ENCODE measurements at places on chromosomes 6 and 20.
A peak's percentile ranks its signal among the peaks of the same experiment; 100 is the strongest.

GRCh38 chr6:10951675-10952282 is 64.9 kb downstream of the SYCP2L start:
- H3K4me1 ChIP-seq: no peaks in the 10 kb centered on the region
- no peak for DNase-seq
- H3K4me3 ChIP-seq: no peak overlapping the region
- H3K27ac ChIP-seq: no peak overlapping the region

DNA sequence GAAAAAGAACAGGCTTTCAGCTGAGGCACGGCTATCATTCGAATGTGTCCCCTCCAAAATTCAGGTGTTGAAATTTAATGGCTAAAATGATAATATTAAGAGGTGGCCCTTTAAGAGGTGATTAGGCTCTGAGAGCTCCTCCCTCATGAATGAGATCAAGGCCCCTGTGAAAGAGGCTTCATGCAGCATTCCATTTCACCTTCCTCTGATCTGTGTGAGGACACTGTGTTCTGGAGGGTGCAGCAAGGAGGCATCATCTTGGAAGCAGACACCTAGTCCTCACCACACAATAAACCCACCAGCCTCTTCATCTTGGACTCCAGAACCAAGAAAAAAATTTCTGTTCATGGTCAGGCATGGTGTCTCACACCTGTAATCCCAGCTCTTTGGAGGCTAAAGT is 56.4 kb downstream of the PPP1R14C start:
- H3K4me3 ChIP-seq: no peak overlapping the region
- no peak overlapping the region for H3K27ac ChIP-seq
- no peaks in the 10 kb centered on the region for H3K4me1 ChIP-seq
- H3K27me3 ChIP-seq: peaks cover 8% of the 10 kb centered on the region

GRCh38 chr6:13526727-13527670 is 39.6 kb upstream of the GFOD1 start:
- H3K27me3 ChIP-seq: no peaks in the 10 kb centered on the region
- peak overlapping the region; percentile 76 for H3K27ac ChIP-seq
- DNase-seq: peak; percentile 86
- peaks cover 38% of the 10 kb centered on the region for H3K4me1 ChIP-seq

GRCh38 chr20:52493171-52493721 is 301.7 kb upstream of the ZFP64 start:
- H3K36me3 ChIP-seq: no peaks in the 10 kb centered on the region
- no peaks in the 10 kb centered on the region for H3K27me3 ChIP-seq
- no peak overlapping the region for H3K27ac ChIP-seq
- H3K4me1 ChIP-seq: no peaks in the 10 kb centered on the region
- no peak overlapping the region for H3K4me3 ChIP-seq

- H3K27me3 ChIP-seq: no peaks in the 10 kb centered on the region
- DNase-seq: peak; percentile 70
- peaks cover 72% of the 10 kb centered on the region for H3K4me1 ChIP-seq
Observed at GRCh38 chr6:69880601-69881000, 14.2 kb downstream of the COL19A1 start.

DNA sequence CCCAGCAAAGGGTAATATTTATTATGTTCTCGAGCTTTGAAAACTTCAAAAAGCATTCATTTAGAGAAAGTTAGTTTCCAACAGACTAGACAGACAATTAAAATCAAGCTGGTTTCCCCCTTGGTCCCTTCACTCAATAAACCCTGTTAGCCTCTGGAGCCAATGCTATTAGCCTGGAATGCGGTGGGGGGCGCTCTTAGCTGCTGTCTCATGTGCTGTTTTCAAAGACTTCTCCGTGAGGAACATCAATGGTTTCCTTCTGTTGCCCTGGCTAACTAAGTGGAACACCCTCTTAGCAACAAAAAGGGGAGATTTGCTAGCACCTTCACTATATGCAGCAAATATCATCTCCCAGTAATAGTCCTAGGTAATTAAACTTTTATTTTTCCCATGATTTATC is 86.4 kb downstream of the LY86 start:
- no peak overlapping the region for H3K27ac ChIP-seq
- no peaks in the 10 kb centered on the region for H3K27me3 ChIP-seq
- no peak for DNase-seq
- H3K4me1 ChIP-seq: peaks cover 5% of the 10 kb centered on the region

DNA sequence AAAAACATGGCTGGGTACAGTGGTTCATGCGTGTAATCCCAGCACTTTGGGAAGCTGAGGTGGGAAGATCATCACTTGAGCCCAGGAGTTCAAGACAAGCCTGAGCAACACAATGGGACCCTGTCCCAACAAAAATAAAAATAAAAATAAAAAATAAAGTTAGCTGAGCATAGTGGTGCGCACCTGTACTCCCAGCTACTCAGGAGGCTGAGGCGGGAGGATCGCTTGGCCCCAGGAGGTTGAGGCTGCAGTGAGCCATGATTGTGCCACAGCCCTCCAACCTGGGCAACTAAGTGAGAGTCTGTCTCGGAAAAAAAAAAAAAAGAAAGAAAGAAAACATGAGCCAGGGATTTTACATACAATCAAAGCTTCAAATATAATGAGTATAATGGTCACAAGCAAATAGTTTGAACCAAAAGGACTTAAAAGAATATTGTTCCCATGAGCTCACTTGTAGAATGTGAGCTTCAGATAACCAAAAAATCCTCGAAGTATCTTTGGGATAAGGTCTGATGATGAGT is 31.1 kb downstream of the RANBP9 start:
- no peaks in the 10 kb centered on the region for H3K27me3 ChIP-seq
- peaks cover 9% of the 10 kb centered on the region for H3K4me1 ChIP-seq
- H3K4me3 ChIP-seq: no peak overlapping the region
- no peaks in the 10 kb centered on the region for H3K36me3 ChIP-seq
- no peak overlapping the region for H3K27ac ChIP-seq

- no peak overlapping the region for H3K4me3 ChIP-seq
- no peaks in the 10 kb centered on the region for H3K27me3 ChIP-seq
- H3K4me1 ChIP-seq: no peaks in the 10 kb centered on the region
- H3K36me3 ChIP-seq: no peaks in the 10 kb centered on the region
Observed at GRCh38 chr6:139525415-139525814, 151.0 kb upstream of the CITED2 start.

- no peak overlapping the region for H3K4me3 ChIP-seq
- no peaks in the 10 kb centered on the region for H3K36me3 ChIP-seq
- DNase-seq: no peak
- H3K27me3 ChIP-seq: no peaks in the 10 kb centered on the region
Observed at GRCh38 chr6:90893400-90893799, 306.5 kb upstream of the MAP3K7 start.

- peak overlapping the region; percentile 74 for H3K27ac ChIP-seq
- H3K27me3 ChIP-seq: no peaks in the 10 kb centered on the region
- H3K36me3 ChIP-seq: peaks cover 3% of the 10 kb centered on the region
- H3K4me1 ChIP-seq: peaks cover 26% of the 10 kb centered on the region
Observed at GRCh38 chr20:438571-439469, 23.5 kb downstream of the TBC1D20 start.

GRCh38 chr6:17427617-17428016 is 34.2 kb downstream of the CAP2 start:
- H3K4me3 ChIP-seq: no peak overlapping the region
- no peak overlapping the region for H3K27ac ChIP-seq
- H3K27me3 ChIP-seq: no peaks in the 10 kb centered on the region
- DNase-seq: no peak
- no peaks in the 10 kb centered on the region for H3K36me3 ChIP-seq

- H3K4me3 ChIP-seq: no peak overlapping the region
- H3K36me3 ChIP-seq: no peaks in the 10 kb centered on the region
- no peaks in the 10 kb centered on the region for H3K27me3 ChIP-seq
- no peak for DNase-seq
Observed at GRCh38 chr6:135938576-135939207, 87.2 kb downstream of the PDE7B start.

- no peaks in the 10 kb centered on the region for H3K4me1 ChIP-seq
- H3K36me3 ChIP-seq: no peaks in the 10 kb centered on the region
- no peaks in the 10 kb centered on the region for H3K27me3 ChIP-seq
- H3K4me3 ChIP-seq: no peak overlapping the region
- DNase-seq: no peak
Observed at GRCh38 chr6:52611833-52612232, 35.0 kb upstream of the TRAM2 start.

- no peaks in the 10 kb centered on the region for H3K27me3 ChIP-seq
- peak; percentile 73 for DNase-seq
- H3K27ac ChIP-seq: peak overlapping the region; percentile 92
- H3K4me1 ChIP-seq: peaks cover 59% of the 10 kb centered on the region
Observed at GRCh38 chr6:52304983-52305390, 20.4 kb upstream of the MCM3 start.

- no peaks in the 10 kb centered on the region for H3K27me3 ChIP-seq
- H3K4me3 ChIP-seq: no peak overlapping the region
- no peaks in the 10 kb centered on the region for H3K36me3 ChIP-seq
- no peak overlapping the region for H3K27ac ChIP-seq
- no peaks in the 10 kb centered on the region for H3K4me1 ChIP-seq
Observed at GRCh38 chr6:53979468-53980067, 131.7 kb upstream of the MLIP start.

DNA sequence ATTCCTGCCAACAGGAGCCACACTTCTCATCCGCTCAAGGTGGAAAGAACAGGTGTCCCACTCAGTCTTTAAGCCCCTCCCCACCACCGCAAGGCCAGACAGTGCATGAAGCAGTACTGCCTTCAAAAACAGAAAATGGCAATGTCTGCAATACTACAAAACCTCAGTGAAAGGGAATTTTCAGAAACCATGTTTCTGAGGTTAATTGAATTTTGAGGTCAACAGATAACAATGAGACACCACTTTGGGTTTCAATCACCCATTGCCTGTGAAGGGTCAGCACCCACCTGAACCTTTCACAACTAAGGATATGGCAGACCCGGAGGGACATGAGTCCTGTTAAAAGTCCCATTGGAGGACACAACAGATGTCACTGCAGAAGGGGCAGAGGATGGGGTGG is 13.0 kb downstream of the ZC3H12D start:
- H3K4me1 ChIP-seq: peaks cover 93% of the 10 kb centered on the region
- H3K36me3 ChIP-seq: peaks cover 60% of the 10 kb centered on the region
- DNase-seq: peak; percentile 59
- no peak overlapping the region for H3K4me3 ChIP-seq

Data from B cell (primary cell).